ENCODE measurements at places on chromosomes 7 and 10.

GRCh38 chr7:41149576-41149975, 553.3 kb downstream of the INHBA start:
- DNase-seq: no peak

GRCh38 chr7:134548877-134549276, at the start of gene AKR1B15:
Gene AKR1B15 (plus strand): TSS chr7:134549110. CDS start chr7:134564620, 15,510 bp downstream.
- DNase-seq: no peak

DNA sequence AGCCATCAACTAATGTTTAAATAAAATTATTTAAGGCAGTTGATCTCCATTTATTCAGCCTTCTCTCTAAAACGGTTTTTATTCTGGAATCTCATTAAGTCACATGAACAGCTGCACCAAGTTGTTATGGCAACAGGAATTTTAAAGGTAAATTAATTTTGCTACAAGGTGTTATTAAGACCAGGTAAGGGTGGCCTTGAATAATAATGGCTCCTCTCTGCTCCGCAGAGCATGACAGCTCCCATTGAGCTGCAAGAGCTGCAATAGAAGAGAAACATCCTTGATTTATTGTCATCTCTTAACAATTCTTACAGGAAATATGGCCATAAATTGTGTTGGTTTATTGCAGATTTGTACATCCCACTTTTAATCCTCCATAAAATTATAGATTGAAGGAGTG, 165.8 kb downstream of the KLF6 start:
- no peak for DNase-seq

- no peak for DNase-seq
Observed at GRCh38 chr10:112969131-112969530, 19.1 kb downstream of the TCF7L2 start.

GRCh38 chr7:112735261-112735660, 54.9 kb downstream of the TMEM168 start:
- DNase-seq: no peak
